ENCODE measurements at places on chromosomes 16 and 17. TPM values are rescaled to one million over a fixed set of nuclear protein-coding genes. Genes with fewer than 3 reads are reported as not detected.

Gene SPATA22
- total RNA-seq, result 1.3 TPM

Gene ZNF469
- total RNA-seq, result 7.8 TPM

Gene MMP28
- 0.26 TPM for total RNA-seq

Gene ITGAL
- not detected for total RNA-seq

Gene STH
- not detected for total RNA-seq

Gene TERF2IP
- 47.2 TPM for total RNA-seq

Gene CDH11
- total RNA-seq, result 468 TPM

Gene PRR35
- total RNA-seq, result 0.11 TPM

Data from articular chondrocyte of knee joint (primary cell).